ENCODE measurements at places on chromosomes 2 and 18.

DNA sequence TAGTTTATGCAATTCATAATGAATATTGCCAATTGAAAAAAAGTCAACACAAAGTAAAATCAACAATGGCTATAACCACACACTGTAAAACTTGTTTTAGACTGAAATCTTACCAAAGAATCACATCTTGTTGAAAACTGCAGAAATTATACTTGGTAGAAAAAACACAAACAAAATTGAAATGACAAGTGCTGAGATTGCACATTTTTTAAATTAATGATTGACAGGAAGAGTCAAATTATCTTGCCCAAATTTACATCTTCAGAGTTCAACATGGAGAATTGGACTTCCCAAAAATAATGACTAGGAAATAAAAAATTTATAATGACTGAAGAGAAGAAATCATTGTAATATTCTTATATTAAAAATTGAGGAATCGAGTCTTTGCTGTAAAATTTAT, 84.6 kb upstream of the TTC39C start:
- DNase-seq = no peak

DNA sequence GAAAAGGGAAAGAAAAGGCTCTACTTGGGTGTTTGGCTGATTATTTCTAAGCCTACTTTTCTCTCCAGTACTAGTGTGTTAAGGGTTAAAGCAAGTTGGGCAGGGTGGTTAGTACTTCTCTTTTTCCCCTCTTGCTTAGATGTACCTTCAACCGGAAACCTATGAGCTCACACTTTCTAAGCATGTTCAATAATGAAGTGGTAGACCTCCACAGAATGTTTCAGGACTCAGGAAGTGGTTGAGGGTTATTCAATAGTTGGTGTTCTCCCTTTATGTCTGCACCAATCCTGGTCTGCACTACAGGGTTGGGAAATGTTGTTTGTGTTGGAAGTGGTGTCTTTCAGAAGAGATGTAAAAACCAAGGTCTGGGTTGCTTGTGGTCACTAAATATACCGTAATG, 137.1 kb downstream of the ZEB2 start:
- no peak for DNase-seq

DNA sequence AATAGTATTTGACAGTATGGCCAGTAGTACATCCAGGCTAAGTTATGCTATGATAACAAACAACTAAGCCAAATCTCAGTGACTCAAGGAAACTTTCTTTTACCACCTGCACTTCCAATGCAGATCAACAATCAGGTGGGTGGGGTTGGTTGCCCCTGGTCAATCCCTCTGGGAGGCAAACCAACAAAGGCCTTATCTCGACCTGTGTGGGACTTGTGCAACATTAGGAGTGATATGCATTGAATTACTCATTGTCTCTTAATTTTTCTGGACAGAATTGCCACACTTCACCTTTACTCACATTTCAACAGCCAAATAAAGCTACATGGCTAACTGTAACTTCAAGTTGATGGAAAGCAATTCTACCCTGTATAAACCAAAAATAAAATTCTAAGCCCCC, 1049.3 kb upstream of the CDH2 start:
- DNase-seq = no peak

DNA sequence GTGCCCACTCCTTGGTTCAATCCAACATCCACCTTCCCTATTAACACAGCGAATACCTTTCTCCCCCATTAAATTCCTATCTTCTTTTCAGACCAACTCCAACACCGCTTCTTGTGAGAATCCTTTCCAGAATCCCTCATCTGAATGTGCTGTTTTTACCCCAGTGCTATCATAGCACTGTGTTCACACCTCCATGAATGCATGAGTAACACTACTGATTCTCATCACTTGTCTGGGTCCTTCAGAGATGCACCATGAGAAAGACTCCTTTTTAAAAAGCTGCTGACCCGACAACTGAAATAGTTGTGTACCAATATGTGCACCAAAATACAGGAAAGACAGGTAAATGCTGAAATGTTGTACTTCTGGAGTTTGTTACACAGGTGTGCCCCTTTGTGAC, 18.8 kb downstream of the MGAT4A start:
- DNase-seq = no peak

DNA sequence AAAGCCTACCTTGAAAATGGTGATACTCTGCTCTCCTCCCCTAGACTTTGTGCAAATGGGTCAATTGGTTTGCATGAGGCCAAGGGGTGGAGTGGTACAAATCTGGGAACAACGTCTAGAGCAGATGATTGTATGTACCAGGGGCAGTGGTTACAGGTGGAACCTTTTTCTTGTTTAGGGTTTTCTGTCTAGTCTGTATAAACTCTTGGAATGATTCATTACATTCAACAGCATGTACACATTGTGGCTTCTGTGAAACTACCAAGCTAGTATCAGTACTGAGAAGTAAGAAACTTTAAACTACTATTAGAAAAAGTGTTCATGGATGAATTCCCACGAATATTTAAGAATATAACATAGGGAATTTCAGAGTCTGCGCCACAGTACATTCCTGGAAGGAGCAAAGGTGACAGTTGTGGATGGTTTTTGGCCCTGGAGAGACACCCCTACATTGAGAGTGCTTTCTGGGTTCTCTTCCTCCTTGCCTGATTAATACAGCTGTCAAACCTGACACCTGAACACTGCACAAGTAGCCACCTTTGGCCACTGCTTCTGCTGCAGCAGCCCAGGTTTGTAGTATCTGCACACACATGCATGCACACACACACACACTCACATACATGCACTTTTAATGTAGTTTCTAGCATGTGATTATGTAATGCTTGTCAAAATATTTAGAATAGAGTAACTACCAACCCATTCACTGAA, 30.0 kb downstream of the CFAP221 start:
- no peak for DNase-seq

DNA sequence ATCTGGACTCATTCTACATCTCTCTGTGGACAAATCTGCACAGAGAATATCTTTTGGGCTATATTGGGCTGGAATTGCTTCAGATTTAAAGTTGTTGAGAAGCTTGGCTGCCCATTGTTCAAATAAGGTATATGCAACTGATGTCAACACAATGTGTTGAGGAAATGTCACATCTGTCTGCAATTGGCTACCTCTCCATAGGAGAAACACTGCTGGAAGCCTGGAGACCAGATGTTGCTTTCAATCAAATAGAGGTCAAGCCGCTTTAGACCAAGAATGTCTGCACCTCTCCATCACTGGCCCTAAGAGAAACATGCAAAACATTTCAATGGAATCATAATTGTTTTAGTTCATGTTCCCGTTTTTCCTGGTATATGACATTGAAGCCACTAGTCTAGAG, 720.2 kb downstream of the SLC4A3 start:
- DNase-seq = no peak

DNA sequence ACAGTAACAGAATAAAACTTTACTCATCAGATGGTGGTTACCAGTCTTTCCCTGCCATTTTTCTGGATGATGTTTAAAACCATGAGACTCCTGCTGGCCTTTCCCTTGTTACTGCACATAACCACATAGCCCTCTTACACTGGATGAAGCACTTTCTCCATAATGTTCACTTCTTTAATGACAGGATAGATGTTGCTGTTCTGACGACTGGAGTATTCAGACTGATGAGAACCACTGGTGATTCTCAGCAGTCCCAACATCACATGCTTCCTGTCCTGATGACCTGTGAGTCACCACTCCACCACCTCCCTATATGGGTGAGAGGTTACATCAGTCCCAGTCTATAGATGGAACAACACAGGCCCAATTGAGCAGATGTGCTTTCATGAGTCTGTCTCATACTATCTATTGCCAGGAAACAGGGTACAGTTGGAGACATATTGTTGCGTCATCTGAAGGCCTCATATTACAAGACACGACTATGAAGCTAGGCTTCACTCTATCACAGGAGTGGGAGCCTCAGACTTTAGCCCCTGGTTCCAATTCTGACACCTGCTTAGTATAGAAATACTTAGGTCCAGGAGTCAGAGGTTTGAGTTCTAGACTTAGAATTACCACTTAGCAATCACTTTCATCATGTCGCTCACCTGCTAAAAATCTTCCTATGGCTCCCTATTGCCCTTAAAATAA, 145.7 kb upstream of the KLF7 start:
- no peak for DNase-seq

- peak; percentile 22 for DNase-seq
Observed at GRCh38 chr2:202158796-202159195, 79.6 kb downstream of the SUMO1 start.

GRCh38 chr2:175309799-175310198, 128.3 kb upstream of the ATP5MC3 start:
- peak; percentile 44 for DNase-seq

- no peak for DNase-seq
Observed at GRCh38 chr2:120658042-120658769, 77.5 kb upstream of the GLI2 start.

DNA sequence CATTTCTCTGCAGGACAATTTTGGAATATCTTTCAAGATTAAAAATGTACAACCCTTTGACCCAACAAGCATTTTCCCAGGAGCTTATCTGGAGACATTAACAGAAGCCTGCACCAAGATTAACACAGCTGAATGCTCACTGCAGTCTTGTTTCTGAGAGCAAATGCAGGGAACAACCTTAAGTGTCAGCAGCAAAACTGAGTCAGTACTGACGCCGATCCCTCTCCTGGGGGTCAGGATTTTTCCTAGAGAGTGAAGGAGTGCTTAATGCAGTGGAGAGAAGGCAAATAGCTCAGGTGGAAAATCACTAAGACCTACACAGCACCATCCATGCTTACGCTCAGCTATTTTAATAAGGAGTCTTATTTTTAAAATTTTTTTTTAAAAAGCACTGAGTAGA, 42.8 kb upstream of the SGPP2 start:
- no peak for DNase-seq

DNA sequence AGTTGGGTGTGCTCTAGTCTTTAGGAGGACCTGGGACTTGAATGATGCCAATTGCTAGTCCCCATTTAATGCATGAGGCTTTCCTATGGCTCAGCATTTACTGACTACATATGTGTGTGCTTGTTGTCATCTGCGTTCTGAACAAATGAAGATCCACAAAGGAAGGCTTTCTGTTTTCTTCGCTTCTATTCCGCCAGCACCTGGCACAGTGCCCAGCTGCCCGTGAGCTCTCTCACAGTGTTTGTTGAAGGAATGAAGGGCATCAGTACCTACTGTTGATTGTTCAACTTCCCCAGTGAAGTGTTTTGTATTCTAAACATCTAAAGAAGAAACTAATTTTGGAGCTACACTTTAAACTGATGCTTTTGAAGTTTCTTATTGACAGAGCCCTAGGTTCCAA, 122.4 kb upstream of the LINC00305 start:
- DNase-seq = peak; percentile 90

- DNase-seq = no peak
Observed at GRCh38 chr2:62785810-62786597, 80.5 kb downstream of the EHBP1 start.

DNA sequence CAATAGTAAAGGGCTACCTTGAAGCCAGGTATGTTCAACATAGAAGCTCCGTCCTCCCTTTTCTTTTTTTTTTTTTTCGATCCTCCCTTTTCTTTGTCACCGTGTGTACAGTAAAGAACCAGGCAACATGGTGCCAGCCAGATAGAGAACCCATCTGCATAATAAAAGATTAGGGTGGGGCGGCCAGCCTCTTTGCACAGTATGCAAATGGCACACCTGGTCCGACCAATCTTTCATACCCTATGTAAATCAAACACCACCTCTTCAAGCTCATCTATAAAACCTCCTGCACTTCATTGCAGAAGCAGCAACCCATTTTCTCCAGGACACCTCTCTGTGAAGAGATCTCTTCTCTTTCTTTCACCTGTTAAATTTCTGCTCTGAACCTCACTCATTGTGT, 7.3 kb upstream of the WDR33 start:
- DNase-seq = peak; percentile 7

DNA sequence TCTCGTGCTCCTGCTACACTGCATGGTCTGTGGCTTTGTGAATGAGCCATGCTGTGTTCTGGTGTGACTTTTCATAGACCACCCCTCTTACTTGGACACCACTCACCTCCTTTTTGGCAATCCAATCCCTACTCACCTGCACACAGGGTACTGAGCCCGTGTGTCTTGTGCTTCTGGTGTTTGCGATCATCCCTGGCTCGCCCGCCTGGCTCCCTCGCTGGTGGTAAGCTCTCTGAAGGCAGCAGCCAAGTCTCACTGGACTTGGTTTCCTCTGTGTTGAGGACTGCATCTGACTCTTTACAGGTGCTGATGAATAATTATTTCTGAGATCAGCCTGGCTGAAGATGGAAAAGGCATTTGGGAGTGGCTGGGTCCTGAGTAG, 276.8 kb downstream of the TSN start:
- no peak for DNase-seq

GRCh38 chr2:241885291-241885945, 15.9 kb downstream of the RTP5 start:
- DNase-seq = no peak

- DNase-seq = no peak
Observed at GRCh38 chr2:101041413-101041812, 39.3 kb downstream of the RPL31 start.

- DNase-seq = no peak
Observed at GRCh38 chr2:11807156-11808015, 61.0 kb downstream of the LPIN1 start.
